CD4-positive, alpha-beta T cell (primary cell): ENCODE measurements at places on chromosomes 3 and 15. TPM values are rescaled to one million over a fixed set of nuclear protein-coding genes. Genes with fewer than 3 reads are reported as not detected.

GRCh38 chr15:49644364-49644794 lies 23.5 kb downstream of the DTWD1 start:
- DNase-seq: no peak
- H3K4me1 ChIP-seq: no peaks in the 10 kb centered on the region
- H3K36me3 ChIP-seq: no peaks in the 10 kb centered on the region

DNA sequence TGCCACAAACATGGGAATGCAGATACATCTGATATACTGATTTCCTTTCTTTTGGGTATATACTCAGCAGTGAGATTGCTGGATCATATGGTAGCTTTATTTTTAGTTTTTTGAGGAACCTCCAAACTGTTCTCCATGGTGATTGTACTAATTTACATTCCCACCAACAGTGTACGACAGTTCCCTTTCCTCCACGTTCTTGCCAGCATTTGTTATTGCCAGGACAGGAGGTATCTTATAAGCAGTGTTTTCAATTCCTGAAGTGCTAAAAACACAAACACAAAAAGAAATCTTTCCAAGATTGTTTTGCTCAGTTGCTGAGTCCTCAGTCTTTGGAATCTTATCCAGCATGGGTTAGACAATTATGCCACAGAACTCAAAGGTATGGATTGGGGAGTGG lies 13.5 kb downstream of the GTF2E1 start:
- DNase-seq: no peak
- H3K27me3 ChIP-seq: no peaks in the 10 kb centered on the region
- peaks cover 13% of the 10 kb centered on the region for H3K36me3 ChIP-seq
- H3K27ac ChIP-seq: no peak overlapping the region

DNA sequence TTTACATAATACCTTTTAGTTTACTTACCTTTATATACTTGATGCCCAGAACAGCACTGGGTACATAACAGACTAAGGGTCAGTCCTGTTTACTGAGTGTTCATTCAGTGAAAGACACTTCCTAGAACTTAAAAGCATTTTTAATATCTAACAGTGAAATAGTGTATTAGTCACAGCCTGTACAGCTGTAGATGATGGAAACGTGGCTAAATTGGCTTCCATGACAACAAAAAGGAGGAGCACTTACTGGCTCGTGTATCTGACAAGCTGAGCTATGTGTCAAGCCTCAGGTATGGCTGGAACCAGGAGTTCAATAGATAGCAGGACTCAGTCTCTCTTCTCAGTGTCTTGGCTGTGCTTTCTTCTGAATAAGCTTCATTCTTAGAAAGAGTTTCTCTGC lies 40.2 kb downstream of the CMTM8 start:
- DNase-seq: no peak
- H3K27me3 ChIP-seq: no peaks in the 10 kb centered on the region
- H3K4me1 ChIP-seq: peaks cover 4% of the 10 kb centered on the region
- no peak overlapping the region for H3K27ac ChIP-seq
- no peak overlapping the region for H3K4me3 ChIP-seq

GRCh38 chr3:60188803-60189202 lies 1062.4 kb downstream of the FHIT start:
- H3K4me3 ChIP-seq: no peak overlapping the region
- H3K36me3 ChIP-seq: no peaks in the 10 kb centered on the region
- no peaks in the 10 kb centered on the region for H3K4me1 ChIP-seq
- DNase-seq: no peak

Gene SNURF
- 44.0 TPM for total RNA-seq

Gene SAMD7
- not detected for total RNA-seq

- H3K4me3 ChIP-seq: no peak overlapping the region
- H3K27me3 ChIP-seq: no peaks in the 10 kb centered on the region
- no peak for DNase-seq
Measured at GRCh38 chr3:186815435-186815834, 9.2 kb upstream of the RFC4 start.

GRCh38 chr3:66211779-66212178 lies 9.0 kb upstream of the SLC25A26 start:
- no peak overlapping the region for H3K4me3 ChIP-seq
- H3K27ac ChIP-seq: no peak overlapping the region
- H3K27me3 ChIP-seq: no peaks in the 10 kb centered on the region

DNA sequence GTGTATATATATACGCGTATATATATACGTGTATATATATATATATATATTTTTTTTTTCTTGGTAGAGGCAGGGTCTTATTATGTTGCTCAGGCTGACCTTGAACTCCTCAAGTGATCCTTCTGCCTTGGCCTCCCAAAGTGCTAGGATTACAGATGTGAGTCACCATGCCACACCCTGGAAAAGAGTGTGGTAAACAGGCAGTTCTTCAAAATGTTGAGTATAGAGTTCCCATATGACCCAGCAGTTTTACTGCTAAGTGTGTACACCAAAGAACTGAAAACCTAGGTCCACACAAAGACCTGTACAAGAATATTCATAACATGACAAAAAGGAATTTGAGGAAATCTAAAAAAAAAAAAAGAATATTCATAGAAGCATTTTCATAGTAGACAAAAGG lies 71.8 kb upstream of the GCNT3 start:
- no peak overlapping the region for H3K27ac ChIP-seq
- no peaks in the 10 kb centered on the region for H3K4me1 ChIP-seq
- H3K4me3 ChIP-seq: no peak overlapping the region
- H3K36me3 ChIP-seq: no peaks in the 10 kb centered on the region

DNA sequence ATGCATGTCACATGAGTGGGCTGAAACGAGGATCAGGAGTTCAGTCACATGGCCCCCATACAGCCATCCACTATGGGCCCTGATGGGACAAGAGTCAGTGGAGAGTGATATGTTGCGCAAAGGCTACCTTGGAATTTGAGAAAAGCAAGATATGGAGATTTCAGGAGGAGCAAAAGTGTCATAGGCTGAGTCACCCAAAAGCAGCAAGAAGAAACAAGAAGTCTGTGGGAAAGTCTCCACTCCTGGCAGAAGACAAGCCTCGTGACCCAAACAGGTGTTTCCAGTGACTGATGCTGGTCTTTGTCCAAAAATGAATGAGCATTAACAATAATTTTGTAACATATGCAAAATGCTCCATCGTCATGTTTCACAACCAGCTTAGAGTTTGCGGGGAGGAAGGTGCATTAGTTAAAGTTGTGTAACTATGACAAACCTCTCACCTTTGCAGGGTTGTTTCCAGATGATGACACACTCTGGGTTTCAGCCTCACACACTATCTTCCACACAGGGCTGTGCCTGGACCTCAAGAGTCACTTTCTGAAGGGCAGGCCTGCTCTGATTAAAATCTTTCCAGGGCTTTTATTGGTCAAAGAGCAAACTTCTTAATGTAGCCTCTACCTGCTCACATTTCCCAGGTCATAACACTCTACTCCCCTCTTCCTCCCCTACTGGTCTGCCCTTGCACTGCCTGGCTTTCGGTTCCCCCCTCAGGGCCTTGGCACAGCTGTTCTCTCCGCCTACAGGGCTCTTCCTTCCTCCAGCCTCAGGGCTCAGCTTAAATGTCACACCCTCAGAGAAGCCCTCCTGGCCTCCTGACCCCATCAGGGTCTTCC lies 3.9 kb upstream of the DNASE1L3 start:
- H3K36me3 ChIP-seq: no peaks in the 10 kb centered on the region
- H3K4me3 ChIP-seq: no peak overlapping the region
- no peak for DNase-seq

Gene FETUB
- total RNA-seq: not detected

Gene LAMB2
- 0.60 TPM for total RNA-seq

GRCh38 chr3:38036286-38036685 lies 2.7 kb upstream of the DLEC1 start:
- peaks cover 61% of the 10 kb centered on the region for H3K4me1 ChIP-seq
- H3K4me3 ChIP-seq: no peak overlapping the region
- H3K27ac ChIP-seq: no peak overlapping the region
- peaks cover 3% of the 10 kb centered on the region for H3K27me3 ChIP-seq
- no peak for DNase-seq

Gene MESP2
- total RNA-seq: not detected

Gene TMEM212
- not detected for total RNA-seq

DNA sequence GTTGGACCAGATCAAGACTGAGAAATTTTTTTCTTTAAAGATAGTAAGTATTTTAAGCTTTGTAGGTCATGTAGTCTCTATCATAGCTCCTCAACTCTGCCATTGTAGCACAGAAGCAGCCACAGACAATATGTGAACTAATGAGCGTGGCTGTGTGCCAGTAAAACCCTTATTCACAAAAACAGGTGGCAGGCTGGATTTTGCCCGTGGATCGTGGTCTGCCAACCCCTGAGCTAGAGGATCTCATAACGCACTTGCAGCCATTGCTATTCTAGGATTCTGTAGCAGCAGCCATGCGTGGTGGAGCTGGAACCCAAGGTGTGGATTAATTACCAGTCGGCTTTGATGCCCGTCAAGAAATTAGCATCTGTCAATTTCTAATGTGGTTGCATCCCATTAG lies 68.7 kb upstream of the PLXNA1 start:
- no peak for DNase-seq
- H3K4me3 ChIP-seq: no peak overlapping the region

GRCh38 chr3:85170646-85171045 lies 211.9 kb downstream of the CADM2 start:
- H3K27ac ChIP-seq: no peak overlapping the region
- DNase-seq: no peak
- no peaks in the 10 kb centered on the region for H3K4me1 ChIP-seq
- H3K27me3 ChIP-seq: no peaks in the 10 kb centered on the region

Gene ZPLD1
- not detected for total RNA-seq

Gene PRC1
- 26.7 TPM for total RNA-seq
